Activated T-helper 17 cell treated with anti-CD3 and anti-CD28 coated beads, Interleukin-2, amount 50 U/mL, for 72 hours (primary cell): ENCODE measurements at places on chromosomes 1 and 21. TPM values are rescaled to one million over a fixed set of nuclear protein-coding genes. Genes with fewer than 3 reads are reported as not detected.
A peak's percentile ranks its signal among the peaks of the same experiment; 100 is the strongest.

Gene MASP2
- 0.43 TPM for total RNA-seq

Gene OR2T35
- total RNA-seq: not detected

Gene HSPA13
- 34.6 TPM for total RNA-seq

Gene LRRC39
- 1.0 TPM for total RNA-seq

Gene DYNLT5
- not detected for total RNA-seq

Gene ERVH48-1
- 0.29 TPM for total RNA-seq

Gene KIF14
- 24.4 TPM for total RNA-seq

DNA sequence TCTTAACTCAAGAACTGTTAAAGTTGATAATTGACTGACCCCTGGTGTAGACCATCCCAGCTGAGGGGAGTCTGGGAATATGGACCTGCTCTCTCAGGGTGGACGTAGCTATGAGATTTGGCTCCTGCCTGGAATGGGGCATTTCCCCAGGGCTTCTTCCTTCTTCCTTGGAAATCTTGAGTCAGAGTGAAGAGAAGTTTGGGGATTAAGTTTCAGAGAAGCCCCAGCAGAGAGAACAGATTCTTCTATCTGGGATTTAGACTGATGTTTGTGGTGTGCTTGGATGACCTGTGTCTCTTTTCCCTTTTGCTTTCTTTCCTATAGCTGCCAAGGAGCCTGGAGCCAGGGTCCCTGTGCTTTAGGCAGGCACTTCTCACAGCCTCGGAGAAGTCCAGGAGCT is 13.2 kb downstream of the AKR1A1 start:
- no peak overlapping the region for H3K27ac ChIP-seq
- ATAC-seq: no peak
- peaks cover 89% of the 10 kb centered on the region for H3K36me3 ChIP-seq
- no peak overlapping the region for H3K4me3 ChIP-seq
- no peaks in the 10 kb centered on the region for H3K4me1 ChIP-seq
- no peaks in the 10 kb centered on the region for H3K27me3 ChIP-seq

DNA sequence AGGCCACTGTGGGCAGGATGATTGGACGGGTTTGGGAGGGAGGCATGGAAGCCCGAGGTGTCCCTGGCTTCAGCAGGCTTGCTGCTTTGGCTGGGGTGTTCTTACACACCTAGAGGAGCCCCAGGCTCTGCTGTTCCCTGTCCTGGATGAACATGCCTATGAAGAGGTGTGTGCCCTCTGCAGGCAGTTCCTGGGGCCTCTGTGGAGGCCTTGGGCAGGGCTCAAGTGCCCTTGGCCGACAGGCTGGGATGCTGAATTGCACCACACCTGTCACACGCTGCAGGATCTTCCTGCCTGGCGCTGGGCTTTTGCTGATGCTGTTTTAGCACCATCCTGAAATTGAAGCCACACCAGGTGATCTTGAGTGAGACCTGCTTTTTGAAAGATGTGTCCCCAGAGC is 415.0 kb upstream of the VAMP3 start:
- no peak for ATAC-seq
- no peak overlapping the region for H3K4me3 ChIP-seq
- H3K4me1 ChIP-seq: no peaks in the 10 kb centered on the region
- peaks cover 6% of the 10 kb centered on the region for H3K27me3 ChIP-seq

DNA sequence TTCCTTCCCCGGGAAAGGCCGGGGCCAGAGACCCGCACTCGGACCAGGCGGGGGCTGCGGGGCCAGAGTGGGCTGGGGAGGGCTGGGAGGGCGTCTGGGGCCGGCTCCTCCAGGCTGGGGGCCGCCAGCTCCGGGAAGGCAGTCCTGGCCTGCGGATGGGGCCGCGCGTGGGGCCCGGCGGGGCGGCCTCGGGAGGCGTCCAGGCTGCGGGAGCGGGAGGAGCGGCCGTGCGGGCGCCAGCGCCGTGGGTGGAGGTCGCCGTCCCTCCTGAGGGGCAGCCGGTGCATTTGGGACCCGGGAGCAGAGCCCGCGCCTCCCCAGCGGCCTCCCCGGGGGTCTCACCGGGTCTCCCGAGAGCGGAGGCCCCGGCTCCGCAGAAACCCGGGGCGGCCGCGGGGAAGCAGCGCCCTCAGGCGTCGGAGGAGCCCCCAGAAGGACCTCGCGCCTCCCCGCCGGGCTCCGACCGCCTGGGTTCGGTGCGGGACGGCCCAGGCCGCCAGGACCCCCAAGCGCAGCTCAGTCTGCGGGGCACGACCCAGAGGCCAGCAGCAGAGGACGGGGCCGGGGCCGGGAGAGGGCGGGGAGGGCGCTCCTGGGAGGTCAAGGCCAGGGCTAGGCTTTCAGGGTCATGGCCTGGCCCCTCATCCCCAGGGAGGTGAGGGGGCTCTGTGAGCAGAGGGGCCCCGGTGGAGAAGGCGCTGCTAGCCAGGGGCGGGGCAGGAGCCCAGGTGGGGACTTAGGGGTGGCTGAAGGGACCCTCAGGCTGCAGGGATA is 7.2 kb upstream of the SLX9 start:
- no peak overlapping the region for H3K27ac ChIP-seq
- H3K4me3 ChIP-seq: peak overlapping the region; percentile 96

DNA sequence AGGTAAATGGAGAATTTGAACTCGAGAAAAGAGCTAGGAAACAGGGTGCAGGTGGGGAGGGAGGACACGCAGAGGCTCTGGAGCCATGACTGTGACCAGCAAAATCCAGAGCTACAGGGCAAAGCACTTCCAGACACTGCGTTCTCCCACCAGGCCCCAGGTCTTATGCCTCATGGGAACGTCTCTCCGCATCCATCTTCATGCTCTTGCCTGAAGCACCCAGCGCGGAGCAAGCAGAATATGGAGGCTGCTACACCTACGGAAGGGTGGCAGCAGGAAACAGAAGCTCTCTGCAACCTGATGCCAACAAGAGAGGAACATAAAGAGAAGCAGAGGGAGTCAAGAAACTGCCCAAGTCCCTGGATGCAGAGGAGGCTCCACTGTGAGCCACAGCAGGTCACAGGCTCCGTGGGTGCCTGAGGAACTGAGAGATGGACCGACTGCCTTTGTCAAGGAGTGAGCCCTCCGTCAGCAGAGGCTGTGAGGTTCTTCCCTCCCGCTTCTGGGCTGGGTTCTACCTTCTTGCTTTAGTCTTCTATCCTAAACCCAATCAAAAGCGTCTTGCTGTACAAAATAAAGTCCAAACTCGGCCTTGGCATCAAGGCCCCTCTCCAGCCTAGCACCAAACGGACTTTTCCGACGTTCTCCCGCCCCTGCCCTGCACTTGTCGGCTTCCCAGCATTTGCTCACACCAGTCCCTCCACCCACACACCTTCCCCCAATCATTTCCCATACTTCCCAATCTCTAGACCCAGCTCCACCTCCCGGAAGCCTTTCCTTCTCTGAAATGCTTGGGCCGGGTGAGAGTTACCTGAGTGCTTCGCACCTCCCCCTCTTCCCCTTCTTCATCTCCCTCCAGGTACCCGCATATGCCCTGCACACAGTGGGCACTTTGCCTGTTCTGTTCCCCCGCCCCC is 930 bp downstream of the DHCR24 start:
- H3K36me3 ChIP-seq: peaks cover 48% of the 10 kb centered on the region
- peaks cover 13% of the 10 kb centered on the region for H3K27me3 ChIP-seq
- H3K27ac ChIP-seq: peak overlapping the region; percentile 72
- ATAC-seq: no peak

DNA sequence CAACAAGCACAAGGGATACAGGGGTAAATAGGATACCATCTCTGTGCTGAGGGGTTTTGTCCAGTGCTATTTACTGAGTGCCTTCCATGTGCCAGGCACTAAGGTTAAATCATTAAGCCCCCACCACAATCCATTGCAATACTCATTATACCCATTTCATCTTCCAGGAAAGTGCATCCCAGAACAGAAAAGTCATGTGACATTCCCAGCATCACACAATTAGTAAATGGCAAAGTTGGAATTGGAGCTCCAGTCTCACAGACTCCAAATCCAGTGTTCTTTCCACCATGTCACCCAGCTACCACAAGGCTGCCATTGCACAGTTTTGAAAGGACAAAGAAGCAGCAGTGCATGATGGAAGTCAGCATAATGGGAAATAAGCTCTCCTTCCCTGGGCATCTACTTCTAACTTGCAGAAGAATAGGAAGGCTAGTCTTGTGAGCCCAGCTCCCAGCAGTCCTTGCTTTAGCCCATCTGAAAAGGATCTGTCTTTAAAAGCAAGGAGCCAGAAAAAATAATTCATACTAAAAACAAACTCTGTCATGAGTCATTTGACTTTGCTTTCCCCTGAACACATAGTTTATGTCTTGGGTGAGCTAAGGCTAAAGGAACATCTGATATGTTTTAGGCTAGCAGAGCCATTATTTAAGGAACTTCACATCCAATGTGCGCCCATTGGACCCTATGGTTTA is 111.4 kb upstream of the HOOK1 start:
- ATAC-seq: no peak
- H3K27ac ChIP-seq: no peak overlapping the region
- no peaks in the 10 kb centered on the region for H3K4me1 ChIP-seq
- no peaks in the 10 kb centered on the region for H3K27me3 ChIP-seq

- peaks cover 31% of the 10 kb centered on the region for H3K27me3 ChIP-seq
- no peak for ATAC-seq
- H3K36me3 ChIP-seq: no peaks in the 10 kb centered on the region
- no peaks in the 10 kb centered on the region for H3K4me1 ChIP-seq
Observed at GRCh38 chr1:161473348-161473747, 31.9 kb upstream of the FCGR2A start.
